Midbrain (tissue), 1 donor: ENCODE measurements at places on chromosomes 1 and 21.

- peak; percentile 53 for DNase-seq
Measured at GRCh38 chr1:155086128-155086741, 7.6 kb downstream of the EFNA3 start.

DNA sequence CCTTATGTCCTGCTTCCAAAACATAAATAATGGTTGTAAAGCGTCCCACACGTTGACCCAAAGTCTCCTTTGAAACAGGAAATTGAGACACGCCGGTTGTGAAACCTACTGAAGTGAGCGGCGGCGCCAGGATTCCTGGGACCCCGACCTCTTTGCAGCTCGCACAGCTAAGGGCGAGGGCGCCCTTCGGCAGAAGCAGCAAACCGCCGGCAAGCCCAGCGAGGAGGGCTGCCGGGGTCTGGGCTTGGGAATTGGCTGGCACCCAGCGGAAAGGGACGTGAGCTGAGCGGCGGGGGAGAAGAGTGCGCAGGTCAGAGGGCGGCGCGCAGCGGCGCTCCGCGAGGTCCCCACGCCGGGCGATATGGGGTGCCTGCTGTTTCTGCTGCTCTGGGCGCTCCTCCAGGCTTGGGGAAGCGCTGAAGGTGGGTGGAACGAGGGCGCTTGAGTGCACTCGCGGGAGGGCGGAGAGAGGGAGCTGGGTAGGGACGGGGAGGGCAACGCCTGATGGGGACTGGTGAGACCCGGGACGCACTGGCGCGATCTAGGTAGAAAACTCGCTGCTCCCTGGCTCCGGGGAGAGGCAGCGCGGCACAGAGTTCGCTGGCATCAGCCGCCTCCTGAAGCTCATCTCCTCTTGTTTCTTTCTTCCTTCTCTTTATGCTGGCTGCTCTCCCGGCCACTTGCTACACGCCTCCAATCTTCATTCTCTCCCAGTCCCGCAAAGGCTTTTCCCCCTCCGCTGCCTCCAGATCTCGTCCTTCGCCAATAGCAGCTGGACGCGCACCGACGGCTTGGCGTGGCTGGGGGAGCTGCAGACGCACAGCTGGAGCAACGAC, at the start of gene CD1D:
Gene CD1D, plus strand, starts transcription at position 155 of the 836 bp plus-strand sequence. Its CDS starts 207 bp downstream, at position 362.
- DNase-seq: no peak

DNA sequence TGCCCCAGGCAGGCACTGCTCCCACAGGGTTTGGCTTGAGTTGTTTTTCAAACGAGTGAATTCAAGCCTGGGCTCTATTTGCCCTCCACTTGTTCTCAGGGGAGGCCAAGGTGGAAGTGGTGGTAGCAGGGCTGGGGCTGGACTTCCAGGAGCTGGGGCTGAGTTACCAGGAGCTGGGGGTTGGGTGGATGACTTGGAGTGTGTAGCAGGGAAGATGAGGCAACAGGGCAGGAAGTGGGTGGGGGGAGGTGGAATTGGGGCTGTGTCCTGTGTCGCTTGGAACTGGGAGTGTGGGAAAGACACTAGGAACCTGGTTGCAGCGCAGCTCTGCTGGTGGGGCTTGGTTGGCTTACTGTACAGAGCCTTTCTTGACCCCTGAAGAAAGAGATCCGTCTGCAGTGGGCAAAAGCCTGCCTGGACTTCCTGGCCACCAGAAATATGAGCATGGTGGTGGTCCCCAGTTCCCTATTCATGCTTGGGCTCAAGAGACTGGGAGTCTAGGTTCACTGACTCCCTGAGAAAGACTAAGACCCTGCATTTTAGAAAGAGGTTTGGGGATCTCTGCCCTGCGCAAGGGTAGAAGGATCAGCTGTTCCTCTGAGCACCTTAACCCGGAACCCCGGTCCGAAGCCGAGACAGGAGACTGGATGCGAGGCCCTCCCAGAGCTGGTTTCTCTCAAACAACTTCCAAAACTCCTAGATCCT, 3.1 kb downstream of the TFAP2E start:
- DNase-seq: no peak

DNA sequence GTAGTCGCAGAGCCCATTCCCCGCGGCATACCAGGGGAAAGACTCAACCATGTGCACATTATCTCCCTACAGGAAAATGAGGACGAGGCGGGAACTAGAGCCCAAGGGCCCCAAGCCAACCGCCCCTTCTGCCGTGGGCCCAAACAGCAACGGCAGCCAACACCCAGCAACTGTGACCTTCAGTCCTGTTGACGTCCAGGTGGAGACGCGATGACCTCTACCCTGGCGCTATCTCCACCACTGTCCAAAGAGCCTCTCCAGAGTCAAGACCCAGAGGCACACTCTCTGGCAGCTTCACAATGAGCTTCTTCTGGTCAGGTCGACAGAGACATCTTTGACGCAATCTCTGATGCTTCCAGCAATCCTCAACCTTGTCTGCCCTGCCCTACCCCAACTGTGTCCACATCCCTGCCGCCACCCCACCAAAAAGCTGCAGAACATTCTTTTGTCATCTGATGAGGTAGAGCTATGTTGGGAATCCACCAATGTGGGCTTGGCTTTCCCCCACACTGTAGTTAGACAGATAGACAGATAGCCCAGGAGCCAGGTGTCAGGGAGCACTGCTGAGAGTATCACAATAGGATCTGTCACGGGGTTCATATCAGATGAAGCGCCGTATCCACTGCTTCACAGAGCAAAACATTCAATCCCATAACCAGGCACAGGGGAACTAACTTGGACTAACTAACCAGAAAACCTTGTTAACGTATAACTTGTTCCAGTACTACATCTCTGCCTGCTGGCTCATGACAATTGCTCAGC, 37.4 kb upstream of the SRRM1 start:
- DNase-seq: no peak

DNA sequence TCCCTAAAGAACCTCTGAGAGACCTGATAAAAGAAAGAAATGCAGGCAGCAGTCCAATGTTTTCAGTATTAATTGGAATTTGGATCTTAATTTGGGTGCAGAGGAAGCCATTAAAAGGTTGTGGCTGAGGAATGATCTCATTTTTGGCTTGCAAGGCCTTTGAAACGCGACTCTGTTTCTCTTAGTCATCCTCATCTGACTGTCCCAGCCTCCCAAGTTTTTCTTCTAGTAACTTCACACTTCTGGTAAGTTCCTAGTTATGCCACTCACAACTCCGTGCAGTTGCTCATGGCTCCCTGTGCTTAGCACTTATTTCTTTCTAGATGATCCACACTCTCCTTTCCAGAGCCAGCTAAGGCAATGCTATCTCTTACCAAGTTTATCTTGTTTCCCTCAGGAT, 147.4 kb upstream of the USP24 start:
- DNase-seq: no peak

DNA sequence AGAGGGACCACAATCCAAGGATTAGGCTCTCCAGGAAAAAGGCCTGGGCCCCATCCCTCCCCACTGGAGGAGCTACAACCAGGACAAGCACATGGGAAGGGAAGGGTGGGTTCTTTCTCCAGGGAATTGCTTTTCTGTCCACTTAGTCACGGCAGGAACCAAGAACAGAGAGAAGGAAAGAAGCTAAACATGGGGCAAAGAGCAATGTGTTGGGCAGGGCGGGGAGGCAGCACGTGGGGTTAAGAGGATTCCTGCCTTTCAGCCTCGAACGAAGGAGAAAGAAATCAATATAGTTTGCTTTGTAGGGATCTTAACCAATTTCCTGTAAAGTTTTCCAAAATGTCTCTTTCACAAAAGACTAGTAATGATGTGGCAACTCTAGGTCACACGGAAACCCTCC, 21.7 kb downstream of the ERI3 start:
- DNase-seq: no peak

DNA sequence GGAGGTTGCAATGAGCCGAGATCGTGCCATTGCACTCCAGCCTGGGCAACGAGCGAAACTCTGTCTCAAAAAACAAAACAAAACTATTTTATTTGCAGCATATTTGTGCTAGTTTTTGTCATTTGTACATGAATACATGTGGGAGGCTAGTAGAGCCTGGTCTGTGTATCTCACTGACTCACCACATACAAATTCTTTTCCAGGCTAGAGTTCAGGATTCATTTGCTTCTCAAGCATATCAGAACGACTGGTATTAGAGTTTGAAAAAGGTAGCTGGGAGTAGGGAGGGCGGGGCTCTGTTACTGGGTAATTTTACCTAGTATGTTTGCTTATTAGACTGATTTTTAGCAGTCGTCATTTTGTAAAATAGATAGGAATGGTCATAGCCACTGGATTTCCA, 4.5 kb upstream of the TOR3A start:
- DNase-seq: no peak

DNA sequence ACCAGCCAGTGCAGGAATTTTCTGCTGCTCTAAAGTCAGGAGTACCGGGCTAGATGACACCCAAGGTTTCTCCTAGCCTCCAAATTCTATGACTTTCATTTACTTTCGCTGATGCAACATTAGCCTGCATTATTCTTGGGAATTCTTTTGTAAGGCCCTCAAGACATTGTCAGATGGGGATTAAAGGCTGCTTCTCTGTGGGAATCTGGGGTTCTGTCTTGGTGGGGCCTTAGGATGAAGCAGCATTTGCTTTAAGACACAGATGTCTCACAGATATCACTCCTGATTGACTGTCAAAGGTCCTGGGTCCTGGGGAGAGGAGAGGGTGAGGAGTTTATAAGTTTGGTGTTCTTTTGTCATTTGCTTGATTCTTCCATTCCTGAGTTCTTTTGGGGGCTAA, 11.6 kb downstream of the PKP1 start:
- no peak for DNase-seq

DNA sequence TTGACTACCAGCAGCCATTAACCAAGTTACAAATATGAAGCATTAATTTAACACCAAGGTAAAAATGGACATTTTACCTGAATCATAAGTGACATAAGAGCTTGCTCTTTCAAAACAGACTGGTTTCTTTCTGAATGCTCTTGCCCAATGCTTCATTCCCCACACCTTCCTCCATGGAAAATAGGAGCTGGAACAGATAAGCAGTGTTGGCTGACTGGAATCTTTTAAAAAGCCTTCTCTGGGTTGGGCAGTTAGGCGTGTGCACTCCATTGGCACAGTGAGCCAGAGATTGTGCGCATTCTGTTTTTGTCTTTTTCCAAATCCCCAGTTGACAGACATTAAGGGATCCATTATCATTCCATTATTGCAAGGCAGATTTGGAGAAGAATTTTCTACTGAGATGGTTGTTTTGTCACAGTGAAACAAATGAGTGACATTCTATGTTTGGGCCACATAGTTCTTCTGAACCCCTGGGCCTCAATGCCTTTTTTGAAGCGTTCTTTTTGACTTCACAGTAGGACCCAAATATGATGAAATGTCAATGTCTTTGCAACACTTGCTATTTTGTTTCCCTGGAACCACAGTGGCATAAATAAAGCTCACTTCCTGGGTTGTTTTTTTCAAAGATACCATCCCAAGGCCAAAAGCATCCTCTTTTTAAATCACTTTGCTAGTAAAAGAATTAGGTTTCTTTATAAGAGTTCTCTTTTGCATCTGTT, 32.3 kb downstream of the LRRC8B start:
- peak; percentile 19 for DNase-seq

- DNase-seq: peak; percentile 59
Measured at GRCh38 chr1:159214149-159214760, 9.6 kb downstream of the ACKR1 start.

DNA sequence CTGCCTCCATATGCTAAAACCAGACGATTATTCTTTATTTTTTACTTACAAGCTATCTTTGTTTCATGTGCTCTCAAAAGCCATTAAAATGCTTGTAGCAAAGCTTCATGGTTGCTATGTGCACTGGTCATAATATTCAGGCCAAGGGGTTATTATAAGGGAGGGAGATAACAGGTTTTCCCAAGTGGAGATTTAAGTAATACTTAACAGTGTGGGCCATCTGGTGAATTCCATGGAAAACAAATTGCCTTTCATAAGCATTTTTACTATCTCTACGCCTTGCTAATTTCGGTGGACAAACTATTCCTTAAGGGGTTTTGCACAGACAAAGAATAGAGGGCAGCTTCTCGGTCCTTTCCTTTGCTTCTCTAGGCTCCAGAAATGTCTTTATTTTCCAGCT, 137.8 kb downstream of the NUF2 start:
- DNase-seq: no peak

- no peak for DNase-seq
Measured at GRCh38 chr1:12316331-12316730, 86.5 kb downstream of the VPS13D start.

DNA sequence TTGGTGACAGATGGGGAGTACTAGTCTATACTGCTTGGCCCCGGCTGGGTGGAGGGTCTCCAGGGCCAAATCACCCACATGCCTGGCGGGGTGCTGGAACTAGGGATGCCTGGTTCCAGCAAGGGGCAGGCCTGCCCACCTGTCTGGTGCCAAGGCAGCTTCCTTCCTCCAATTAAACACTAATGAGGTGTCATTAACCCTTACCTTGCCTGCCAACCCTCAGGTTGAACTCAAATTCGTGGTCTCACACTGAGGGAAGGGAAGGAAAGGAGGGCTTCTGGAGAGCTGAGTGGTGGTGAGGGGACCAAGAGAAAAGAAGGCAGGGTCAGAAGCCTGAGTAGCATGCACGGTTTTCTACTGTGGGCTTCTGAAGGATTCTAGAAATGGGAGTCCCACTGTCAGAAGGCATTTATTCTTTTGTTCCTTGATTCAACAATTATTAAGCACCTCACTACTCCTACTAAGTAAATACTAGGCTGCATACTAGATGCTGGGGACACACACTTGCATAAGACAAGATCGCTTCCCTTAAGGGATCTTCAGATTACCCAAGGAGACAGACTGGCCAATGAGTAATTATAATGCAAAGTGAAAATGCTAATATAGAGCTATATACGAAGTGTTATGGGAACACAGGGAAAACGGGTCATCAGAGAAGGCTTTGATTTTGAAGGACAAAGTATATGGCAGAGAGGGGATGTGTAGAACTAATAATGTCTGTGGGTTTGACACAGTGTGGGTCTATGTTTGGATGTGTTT, 5.9 kb upstream of the EFNA3 start:
- DNase-seq: no peak

DNA sequence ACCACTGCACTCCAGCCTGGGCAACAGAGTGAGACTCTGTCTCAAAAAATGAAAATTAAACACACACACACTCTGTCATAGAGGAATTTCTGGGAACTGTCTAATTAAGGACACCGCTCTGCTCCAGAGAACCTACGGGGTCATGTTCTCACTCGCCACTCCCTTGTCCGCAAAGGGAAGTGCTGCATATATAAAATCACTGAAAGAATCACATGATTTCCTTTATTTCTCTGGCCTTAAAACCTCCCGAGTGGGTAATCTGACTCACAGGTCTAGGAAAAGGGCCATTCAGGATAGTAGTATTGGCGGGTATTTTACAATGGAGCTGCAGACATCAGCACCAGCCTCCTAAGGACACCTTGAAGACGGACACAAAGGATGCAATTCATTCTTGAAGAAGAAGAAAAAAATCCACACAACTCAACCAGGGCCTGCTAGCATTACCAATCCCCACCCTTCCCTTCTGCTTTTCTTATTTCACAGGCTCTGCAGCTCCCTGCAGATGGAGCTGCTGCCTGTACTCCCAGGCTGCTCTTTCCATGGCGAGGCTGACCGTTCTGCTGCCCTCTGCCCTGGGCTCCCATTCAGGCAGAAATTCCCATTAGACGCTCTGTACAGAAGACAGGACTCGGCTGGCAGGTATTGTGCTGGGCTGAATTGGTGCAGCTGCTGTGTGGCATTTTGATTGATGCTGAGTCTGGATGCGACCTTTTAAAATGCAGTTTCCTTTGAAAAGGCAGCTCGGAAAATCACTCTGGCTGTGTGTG, 53.3 kb upstream of the FAM89A start:
- peak; percentile 65 for DNase-seq

- no peak for DNase-seq
Measured at GRCh38 chr1:181124291-181124751, 35.8 kb downstream of the IER5 start.
